ENCODE measurements at places on chromosomes 16 and 17. TPM values are rescaled to one million over a fixed set of nuclear protein-coding genes. Genes with fewer than 3 reads are reported as not detected.

DNA sequence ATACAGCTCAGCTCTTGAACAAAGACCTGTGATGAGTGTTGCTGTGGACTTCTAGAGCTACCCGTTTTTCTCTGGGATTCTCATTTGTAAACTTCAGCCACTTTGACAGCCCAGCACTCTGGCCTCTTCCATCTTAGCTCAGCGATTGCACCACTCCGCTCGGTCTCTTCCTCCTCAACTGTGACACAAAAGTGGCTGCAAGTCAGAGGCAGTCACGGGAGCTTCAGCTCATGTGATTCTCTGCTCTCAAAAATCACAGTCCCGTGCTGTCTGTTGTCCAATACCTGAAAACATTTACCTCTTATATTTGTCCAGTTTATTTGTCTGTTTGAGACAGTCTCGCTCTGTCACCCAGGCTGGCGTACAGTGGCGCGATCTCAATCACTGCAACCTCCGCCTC lies 75.7 kb upstream of the DNAH17 start:
- DNase-seq: no peak

ARMC7 gene
- 4.5 TPM for total RNA-seq

- no peak for DNase-seq
Observed at GRCh38 chr16:88948781-88949490, 28.1 kb downstream of the CBFA2T3 start.

GRCh38 chr16:9115277-9115676 lies 23.8 kb downstream of the HAPSTR1 start:
- no peak for DNase-seq

DNA sequence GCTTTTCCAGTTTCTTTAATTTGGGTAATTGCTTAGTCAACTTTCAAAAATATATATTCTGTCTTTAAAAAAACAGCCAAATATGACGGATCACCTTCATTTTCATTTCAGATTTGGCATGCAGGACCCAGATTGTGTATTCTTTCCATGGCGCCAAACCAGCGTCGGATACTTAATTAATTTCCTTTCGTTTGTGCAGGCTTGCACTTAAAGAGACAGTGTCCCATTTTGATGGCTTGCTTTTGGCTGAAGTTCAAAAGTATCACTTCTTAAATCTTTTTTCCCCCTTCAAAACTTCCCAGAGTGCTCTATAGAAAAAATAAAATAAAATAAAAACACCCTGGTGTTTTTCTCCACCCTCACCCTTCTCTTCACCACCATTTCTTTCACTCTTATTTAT lies 394.5 kb upstream of the SOX9 start:
- DNase-seq: no peak

TPSD1 gene
- total RNA-seq: not detected
